T47D (cell line): ENCODE measurements at places on chromosomes 3 and 15.
A peak's percentile ranks its signal among the peaks of the same experiment; 100 is the strongest.

DNA sequence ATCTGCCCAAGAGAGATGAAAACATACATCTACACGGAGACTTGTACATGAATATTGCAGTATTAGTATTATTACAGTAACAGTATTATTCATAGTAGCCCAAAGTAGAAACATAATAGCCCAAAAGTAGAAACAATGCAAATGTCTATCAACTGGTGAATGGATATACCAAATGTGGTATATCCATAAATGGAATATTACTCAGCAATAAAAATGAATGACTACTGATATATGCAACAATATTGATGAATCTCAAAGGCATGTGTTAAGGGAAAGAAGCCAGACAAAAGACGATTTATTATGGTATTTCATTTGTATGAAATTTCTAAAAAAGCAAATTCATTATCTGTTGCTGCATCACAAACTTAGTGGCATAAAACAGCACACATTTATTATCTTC is 23.5 kb upstream of the ZNF639 start:
- DNase-seq, result no peak

- no peak for DNase-seq
Observed at GRCh38 chr15:65176056-65176455, 9.1 kb downstream of the CLPX start.

DNA sequence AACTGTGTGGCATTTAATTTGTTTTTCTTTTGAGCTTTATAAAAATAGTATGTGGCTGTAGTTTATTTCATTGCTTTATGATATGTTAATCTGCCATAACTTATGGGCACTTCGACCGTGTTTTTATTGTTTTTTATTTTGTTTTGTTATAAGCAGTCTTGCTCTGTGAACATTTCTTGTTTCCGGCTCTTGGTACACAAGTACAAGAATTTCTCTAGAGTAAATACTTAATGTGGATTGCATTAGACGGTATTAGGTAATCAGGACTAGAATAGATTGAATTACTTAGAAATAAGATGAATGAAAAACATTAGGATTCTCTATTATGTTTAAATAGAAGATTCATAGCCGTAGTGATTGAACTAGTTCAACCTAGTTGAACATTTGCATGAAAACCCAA is 2.1 kb downstream of the ZFAND6 start:
- DNase-seq, result no peak

DNA sequence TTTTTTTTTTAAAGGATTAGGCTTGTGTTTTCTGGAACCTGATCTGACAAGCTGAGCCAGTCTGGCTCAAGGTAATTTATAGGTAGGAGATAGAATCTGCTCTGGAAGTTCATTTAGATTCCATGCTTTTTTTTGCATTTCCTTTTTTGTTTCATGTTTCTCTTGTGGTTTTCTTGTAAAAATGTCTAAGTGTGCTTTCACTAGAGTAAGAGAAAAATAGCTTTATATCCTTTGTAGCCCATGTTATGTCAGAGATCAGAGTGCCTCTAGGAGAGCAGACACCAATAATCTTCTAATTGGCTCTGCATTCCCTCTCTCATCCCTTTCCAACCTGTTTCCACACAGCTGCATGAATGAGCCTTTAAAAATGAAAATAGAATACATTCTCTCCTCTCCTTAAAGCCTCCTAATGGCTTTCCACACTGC is 389.8 kb upstream of the KCNMB2 start:
- peak; percentile 31 for DNase-seq

DNA sequence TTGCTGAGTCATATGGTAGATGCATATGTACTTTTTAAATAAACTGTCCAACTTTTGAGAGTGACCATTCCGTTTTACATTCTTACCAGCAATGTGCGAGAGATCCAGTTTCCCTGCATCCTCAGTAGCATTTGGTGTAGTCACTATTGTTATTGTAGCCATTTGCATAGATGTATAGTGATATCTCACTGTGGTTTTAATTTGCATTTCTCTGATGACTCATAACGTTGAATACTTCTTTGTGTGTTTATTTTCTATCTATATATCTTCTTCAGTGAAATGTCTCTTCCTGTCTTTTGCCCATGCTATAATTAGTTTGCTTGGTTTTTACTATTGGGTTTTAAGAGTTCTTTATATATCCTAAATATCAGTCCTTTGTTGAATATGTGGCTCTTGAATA is 255.7 kb upstream of the GRM7 start:
- no peak for DNase-seq

DNA sequence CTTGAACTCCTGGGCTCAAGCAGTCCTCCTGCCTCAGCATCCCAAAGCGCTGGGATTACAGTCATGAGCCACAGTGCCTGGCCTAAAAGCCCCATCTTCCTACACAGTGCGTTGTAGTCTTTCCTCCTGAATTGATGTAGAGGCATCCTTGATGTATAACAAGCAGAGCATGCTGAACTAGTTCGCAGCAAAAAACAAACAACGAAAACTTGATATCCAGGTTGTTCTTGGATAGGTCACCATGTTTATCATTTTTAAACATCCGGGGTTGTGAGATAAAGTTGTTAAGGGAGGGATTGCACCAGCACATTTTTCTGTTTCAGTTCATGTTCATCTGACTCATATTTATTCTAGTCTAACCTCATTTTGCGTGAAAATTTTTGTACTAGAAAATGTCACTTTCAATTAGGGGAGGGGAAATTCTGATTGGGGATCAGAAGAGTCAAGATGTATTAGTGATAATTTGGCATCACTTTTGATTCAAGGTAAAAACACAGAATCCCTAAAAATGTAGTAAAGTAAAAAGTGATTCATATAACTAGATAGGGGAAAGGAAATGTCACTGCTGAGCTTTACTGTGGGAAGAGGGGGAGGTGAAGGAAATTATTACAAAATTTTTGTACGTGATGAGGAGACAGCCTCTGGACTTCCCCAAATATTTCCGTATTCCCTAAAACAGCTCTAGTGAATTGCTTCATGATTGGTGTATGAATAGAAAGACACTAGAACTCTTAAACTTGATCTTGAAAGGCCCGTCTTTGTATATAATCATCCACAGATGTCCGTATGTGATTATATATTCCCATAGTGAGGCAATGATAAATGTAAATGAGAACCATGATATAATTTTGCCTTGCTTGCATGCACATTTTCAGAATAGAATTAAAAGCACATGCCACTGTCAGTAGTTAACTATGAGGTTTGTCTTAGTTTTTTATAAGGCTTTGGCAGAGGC is 22.9 kb downstream of the RAB8B start:
- no peak for DNase-seq

DNA sequence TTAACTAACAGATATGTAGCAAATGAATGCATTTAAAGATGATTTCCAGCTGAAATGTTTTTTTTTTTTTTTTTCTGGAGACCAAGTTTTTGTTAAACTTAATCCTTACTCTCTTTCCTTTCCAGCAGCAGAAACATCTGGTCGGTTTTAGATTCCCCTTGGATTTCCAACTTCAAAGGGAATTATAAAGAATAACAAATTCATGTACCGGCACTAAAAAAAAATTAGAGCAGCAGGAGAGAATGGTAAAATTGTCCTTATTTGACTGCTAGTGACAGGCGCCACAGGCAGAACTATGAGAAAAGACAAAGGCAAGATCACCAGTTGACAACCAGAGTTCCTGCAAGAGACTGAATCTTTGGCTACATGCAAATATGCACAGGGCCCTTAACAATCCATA is 393.3 kb downstream of the TIGIT start:
- no peak for DNase-seq

DNA sequence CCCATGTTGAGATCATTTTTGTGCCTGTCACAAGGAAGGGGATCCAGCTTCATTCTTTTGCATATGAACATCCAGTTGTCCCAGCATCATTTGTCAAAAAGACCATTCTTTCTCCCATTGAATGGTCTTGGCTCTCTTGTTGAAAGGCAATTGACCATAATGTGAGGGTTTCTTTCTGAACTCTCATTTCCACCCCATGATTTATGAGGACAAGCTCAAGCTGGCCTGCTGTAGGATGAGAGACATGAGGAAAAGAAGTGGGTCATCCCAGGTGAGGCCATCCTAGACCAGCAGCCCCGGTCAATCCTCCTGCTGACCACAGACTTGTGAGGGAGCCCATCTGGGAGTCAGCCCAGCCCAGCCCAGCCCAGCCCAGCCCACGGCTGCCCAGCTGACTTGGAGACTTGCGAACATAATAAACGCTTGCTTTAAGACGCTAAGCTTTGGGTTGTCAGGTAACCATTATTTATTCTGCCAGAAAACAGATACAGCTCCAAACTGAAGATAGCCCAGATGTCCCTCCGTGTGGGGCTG is 69.0 kb downstream of the LINGO1 start:
- no peak for DNase-seq

- no peak for DNase-seq
Observed at GRCh38 chr15:28075573-28075972, 23.5 kb downstream of the OCA2 start.

DNA sequence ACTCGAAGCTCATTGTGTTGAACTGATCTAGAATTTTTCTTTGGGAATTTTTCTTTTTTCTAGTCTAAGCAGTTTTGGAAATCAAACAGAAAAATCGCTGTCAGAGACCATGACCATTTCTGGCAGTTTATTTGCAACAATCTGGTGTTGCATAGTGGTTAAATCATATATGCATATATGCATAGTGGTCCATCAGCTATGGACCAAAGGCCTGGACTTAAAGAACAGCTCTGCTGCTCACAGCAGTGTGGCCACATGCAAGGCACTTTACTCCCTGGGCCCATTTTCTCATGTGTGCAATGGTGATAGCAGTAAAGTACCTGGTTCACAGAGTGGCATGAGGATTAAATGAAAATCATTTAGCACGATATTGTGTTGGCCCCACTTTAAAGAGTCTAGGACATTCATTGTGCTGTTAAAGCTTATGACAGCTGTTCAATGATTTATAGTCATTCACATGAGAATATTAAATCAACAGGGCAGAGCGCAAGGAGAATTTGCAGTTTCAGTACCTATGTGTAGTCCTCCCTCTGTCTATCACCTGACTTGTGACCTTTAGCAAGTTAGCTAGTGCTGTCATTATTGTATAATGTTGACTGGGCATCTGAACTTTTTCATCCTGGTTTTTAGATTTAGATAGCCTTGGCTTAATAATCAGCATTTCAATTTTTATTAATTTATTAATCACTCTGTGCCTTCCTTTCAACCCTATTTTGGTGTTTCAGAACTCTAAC is 46.4 kb downstream of the BLM start:
- DNase-seq, result no peak

DNA sequence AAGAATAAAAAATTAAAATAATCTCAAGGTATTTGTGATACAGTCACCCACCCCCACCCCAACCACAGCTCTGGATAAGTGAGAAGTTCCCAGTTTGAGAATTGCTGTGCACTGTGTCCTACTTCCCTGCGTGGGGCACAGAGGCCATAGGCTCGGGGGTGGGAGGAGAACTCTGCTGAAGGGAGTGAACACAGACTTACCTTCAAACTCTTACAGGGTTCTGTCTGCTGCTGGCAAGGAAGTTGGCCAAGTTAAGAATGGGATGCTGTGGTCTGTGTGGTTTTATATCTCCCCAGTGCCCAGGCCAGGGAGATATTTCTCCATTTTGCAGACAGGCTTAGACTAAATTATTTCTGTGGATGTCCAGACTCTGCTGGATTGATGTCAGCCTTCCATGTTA is 37.6 kb downstream of the SPTSSB start:
- no peak for DNase-seq

DNA sequence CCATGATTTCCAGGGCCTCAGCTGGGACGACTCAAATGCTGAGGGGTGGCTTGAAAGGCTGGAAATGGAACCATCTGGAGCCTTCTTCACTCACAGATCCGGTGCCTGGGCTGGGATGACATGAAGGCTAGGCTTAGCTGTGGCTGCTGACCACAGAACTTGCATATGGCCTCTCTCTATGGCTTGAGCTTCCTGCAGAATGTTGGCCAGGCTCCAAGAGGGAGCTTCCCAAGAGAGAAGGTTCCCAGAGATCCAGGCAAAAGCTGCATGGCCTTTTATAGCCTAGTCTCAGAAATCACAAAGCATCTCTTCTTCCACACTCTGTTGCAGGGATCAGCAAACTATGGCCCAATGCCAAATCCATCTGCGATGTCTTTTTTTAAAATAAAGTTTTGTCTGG is 44.8 kb downstream of the GATM start:
- DNase-seq, result no peak

DNA sequence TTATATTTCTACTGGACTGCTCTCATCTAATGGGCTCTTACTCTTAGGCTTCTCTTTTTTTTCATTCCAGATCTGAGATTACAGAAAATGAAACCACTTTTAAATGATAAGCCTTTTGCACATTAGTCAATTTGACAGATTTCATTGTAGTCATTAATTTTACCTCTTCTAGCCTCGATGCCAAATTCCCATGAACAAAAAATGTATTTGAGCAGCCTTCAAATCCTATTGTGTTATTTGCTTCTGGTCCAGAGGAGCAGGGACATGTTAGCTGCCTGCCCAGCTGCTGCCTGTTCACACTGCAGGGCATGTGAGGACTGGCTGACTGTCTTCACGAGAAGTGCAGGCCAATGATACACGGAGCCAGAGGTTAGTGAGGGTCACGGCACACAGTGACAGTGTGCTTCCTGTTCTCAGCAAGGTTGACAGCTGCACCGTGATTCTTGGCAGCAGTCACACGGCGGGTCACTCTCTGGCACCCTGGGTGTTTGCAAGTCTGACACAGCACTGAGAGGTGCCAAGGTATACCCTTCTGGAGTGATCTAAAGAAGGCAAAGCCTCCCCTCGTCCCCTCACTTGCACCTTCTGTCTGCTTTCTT is 40.8 kb downstream of the KAT2B start:
- DNase-seq, result no peak

GRCh38 chr3:126937973-126938372 is 44.9 kb upstream of the PLXNA1 start:
- DNase-seq, result no peak

DNA sequence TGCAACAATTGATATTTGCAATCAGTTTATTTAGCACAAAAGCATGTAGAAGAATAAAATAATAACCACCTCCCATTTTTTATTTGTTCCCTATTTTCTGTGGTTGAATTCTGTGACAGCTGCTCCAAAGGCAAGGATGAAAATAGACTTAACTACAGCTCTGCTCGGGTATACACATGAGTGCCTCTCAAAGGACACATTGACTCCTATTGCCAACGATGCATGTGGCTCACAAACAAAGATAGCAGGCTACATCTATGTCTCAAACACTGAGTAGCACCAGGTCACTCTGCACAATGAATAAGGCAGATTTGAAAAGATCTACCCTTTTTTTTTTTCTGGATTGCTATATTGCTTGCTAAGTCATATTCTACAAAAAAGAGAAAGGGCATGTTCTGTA is 612.9 kb downstream of the ROBO1 start:
- no peak for DNase-seq

- DNase-seq, result no peak
Observed at GRCh38 chr3:187746442-187747281, 1.4 kb upstream of the BCL6 start.

DNA sequence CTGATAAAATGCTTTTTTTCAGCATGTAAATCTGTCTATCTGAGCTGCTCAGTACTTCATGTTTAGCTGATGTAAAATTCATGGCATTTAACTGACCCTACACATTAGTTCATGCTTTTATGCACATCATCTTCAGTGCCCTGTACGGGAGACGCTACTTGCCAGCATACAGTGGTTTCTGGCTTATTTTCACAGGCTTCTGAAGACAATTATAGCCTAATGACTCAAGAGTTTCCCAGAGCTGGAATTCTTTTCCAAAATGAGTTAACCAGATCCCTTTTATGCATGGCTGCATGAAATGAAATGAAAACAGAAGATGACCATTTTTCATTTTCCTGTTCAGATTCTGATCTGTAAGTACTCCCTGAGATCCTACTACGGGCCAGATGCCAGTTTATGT is 1061.5 kb downstream of the ROBO2 start:
- DNase-seq, result no peak
